Hepatocyte (in vitro differentiated cells): ENCODE measurements at places on chromosomes 3 and 15. TPM values are rescaled to one million over a fixed set of nuclear protein-coding genes. Genes with fewer than 3 reads are reported as not detected.

Gene UNC13C
- 10.3 and 10.9 TPM in 2 replicates for total RNA-seq

Gene FAM81A
- 0.47 and 0.52 TPM in 2 replicates for total RNA-seq

Gene XCR1
- total RNA-seq: 0.27 and 0.40 TPM in 2 replicates

Gene CXCR6
- total RNA-seq: not detected in 2 replicates

Gene RASGRF1
- total RNA-seq: 1.5 and 2.3 TPM in 2 replicates

Gene USP19
- 44.2 and 44.6 TPM in 2 replicates for total RNA-seq

Gene DNAH12
- total RNA-seq: 1.1 and 1.5 TPM in 2 replicates

Gene TRPC1
- 7.9 and 12.6 TPM in 2 replicates for total RNA-seq

Gene ZBTB20
- total RNA-seq: 20.5 and 28.0 TPM in 2 replicates

Gene PLCB2
- 1.0 and 1.7 TPM in 2 replicates for total RNA-seq

Gene LTF
- total RNA-seq: 0.40 and 1.8 TPM in 2 replicates

Gene NTRK3
- 3.6 and 4.9 TPM in 2 replicates for total RNA-seq

DNA sequence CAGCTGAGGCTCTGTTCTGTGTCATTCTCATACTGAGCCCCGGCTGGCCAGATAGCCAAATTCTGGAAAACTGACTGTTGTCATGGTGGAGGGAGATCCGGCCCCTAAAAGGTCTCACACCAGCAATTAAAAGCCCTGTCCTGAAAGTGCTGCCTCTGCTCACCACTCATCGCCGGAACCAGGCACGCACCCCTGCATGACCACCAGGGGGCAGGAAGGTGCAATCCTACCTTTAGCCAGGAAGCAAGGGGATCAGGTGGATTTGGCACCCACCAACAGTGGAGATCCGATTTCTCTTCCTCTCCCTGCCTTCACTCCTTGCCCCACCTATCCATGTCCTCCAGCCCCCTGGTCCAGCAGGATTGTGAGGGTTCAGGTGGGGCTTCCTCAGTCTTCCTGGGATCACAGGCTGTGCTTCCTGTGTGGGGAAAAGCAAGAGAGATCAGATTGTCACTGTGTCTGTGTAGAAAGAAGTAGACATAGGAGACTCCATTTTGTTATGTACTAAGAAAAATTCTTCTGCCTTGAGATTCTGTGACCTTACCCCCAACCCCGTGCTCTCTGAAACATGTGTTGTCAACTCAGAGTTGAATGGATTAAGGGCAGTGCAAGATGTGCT, 16.1 kb upstream of the CACNA2D2 start:
- peak; percentile 81 for DNase-seq
- peaks cover 4% of the 10 kb centered on the region for H3K27me3 ChIP-seq
- H3K4me3 ChIP-seq: no peak overlapping the region
- no peaks in the 10 kb centered on the region for H3K36me3 ChIP-seq
- H3K27ac ChIP-seq: no peak overlapping the region

- peaks cover 9% of the 10 kb centered on the region for H3K4me1 ChIP-seq
- peak overlapping the region; percentile 59 for H3K27ac ChIP-seq
These were observed 709 bp downstream of the SCAMP5 start for GRCh38 chr15:74995779-74996765.

DNA sequence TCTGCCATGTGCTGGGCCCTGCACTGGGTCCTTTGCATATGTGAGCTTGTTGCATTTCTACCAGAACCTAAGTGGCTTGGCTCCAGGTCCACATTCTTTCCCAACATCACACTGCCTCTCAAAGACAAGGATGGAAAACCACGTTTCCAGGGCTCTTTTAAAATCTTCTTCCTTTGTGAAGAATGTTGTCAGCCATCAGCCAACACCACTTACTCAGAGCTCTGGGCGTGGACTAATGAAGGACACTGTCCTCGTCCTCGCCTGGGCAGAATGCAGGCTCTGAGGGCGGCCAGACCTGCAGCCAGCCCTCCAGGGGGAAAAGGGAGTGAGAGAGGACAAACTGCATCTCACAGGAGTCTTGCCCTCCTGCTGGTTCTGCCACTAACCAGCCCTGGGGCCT, 49.7 kb downstream of the MAGEF1 start:
- no peaks in the 10 kb centered on the region for H3K27me3 ChIP-seq
- H3K4me3 ChIP-seq: no peak overlapping the region
- no peak overlapping the region for H3K27ac ChIP-seq
- no peaks in the 10 kb centered on the region for H3K36me3 ChIP-seq

DNA sequence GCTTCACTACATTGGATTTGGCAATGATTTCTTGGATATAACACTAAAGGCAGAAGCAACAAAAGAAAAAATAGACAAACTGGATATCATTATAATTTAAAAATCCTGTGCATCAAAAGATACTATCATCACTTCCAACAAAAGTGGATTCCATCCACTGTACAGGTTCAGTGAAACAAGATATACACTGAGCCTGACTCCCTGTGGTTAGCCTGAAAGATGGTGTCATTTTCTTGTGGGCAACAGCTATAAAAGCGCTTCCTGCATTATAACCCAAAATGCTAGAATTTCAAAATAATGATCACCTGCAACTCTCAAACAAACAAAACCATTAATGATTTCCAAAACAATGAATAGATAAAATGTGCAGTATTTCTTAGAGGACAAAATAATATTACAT, 39.6 kb upstream of the TBC1D23 start:
- H3K27ac ChIP-seq: no peak overlapping the region
- no peaks in the 10 kb centered on the region for H3K4me1 ChIP-seq
- H3K27me3 ChIP-seq: no peaks in the 10 kb centered on the region
- H3K4me3 ChIP-seq: no peak overlapping the region

DNA sequence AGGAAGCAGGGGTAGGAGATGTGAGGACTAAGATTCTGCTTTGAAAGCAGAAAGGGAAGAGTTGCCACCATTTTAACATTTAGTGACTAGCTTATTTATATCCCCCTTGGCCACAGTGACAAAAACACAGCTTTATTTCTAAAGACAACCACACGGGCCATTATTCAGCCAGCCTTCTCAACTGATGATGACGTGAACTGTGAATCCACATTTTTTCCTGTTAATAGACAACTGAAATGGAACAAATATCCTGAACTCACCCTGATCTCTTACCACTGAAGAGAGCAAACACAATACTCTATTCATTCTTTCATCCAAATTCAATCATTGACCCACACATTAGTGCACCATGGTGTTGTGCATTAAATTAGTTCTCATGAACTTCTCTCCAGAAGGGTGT, 145.1 kb downstream of the TNIK start:
- no peaks in the 10 kb centered on the region for H3K36me3 ChIP-seq
- no peaks in the 10 kb centered on the region for H3K4me1 ChIP-seq
- no peak overlapping the region for H3K27ac ChIP-seq
- no peaks in the 10 kb centered on the region for H3K27me3 ChIP-seq
- H3K4me3 ChIP-seq: no peak overlapping the region

DNA sequence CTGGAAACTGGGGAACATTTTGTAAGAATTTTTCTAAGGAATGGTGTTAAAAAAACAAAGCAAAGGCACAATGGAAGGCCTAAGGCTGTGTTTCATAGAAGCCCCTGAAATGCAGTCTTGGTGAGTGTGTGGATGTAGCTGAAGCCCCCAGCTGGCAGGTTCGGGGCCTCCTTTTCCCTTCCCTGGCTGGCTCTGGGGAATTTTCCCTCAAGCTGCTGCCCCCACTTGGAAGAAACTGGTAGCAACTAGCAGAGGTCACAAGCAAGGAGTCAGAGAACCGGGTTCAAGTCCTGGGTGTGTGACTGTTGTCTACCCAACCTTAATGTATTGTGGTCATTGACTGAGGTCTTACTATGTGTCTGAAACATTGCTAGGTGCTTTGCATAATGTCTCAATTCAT, 85.3 kb upstream of the MYZAP start:
- H3K27ac ChIP-seq: peak overlapping the region; percentile 93
- peaks cover 62% of the 10 kb centered on the region for H3K4me1 ChIP-seq
- peak; percentile 44 for DNase-seq
- H3K27me3 ChIP-seq: no peaks in the 10 kb centered on the region

DNA sequence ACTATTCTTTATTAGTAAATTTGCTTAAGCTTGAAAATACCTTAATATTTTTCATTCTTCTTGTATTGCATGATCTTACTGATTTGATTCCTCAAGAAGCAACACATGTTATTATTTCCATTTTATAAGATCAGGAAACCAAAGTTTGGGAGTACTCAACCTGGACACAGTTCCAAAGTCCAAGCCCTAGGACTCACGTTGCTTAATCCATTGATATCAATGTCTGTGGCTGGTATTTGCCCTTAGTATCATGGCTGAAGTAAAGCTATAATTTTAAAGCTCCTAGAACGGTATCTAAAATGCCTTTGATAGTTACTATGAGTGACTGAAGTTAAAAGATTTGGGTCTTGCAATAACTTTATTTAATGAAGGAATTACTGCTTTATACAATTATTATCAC, 1045.3 kb downstream of the TUSC7 start:
- H3K27ac ChIP-seq: no peak overlapping the region
- no peak for DNase-seq
- H3K4me1 ChIP-seq: peaks cover 4% of the 10 kb centered on the region
- no peaks in the 10 kb centered on the region for H3K27me3 ChIP-seq

DNA sequence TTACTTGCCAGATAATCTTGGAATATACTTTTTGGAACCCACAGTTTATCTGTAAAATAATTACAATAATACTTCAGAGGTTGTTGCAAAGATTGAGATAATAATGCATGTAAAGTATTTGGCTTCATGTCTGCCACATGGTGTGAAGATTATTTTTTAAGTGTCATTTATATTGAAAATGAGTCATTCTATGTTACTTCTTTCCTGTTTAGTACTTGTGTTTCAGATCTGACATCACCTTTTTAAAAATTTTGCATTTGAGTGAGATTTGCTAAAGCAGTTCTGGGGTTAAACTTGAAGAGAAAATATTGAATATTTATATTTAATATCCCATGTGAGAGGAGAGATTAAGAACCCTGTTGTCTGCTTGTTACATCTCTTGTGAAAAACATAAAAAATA, 31.2 kb downstream of the IQGAP1 start:
- no peak for DNase-seq
- no peaks in the 10 kb centered on the region for H3K36me3 ChIP-seq
- no peaks in the 10 kb centered on the region for H3K27me3 ChIP-seq

DNA sequence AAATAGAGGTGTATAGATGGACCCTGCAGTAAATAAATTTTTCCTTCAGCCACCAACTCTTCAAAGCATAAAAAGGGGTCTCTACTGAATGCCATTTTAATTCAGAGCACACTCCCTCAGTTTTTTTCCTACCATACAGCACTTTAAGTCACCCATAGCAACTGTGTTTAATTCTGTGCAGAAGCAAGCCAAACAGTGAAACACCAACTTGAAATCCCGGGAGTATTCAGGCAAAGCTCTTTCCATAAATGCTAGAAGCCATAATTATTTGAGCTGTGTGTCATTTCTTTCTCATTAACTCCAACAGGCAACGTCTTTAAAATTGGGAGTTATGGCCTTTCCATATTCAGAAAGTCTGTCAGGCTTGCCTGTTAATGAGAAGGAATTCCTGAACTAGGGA, 562.1 kb downstream of the GRM7 start:
- no peaks in the 10 kb centered on the region for H3K4me1 ChIP-seq
- no peak overlapping the region for H3K27ac ChIP-seq
- DNase-seq: no peak
- H3K4me3 ChIP-seq: no peak overlapping the region
- H3K27me3 ChIP-seq: no peaks in the 10 kb centered on the region
- no peaks in the 10 kb centered on the region for H3K36me3 ChIP-seq

GRCh38 chr3:39327053-39327745, 2.3 kb upstream of the CCR8 start:
- no peaks in the 10 kb centered on the region for H3K4me1 ChIP-seq
- no peaks in the 10 kb centered on the region for H3K27me3 ChIP-seq
- no peak overlapping the region for H3K27ac ChIP-seq
- no peak for DNase-seq
- no peak overlapping the region for H3K4me3 ChIP-seq
- no peaks in the 10 kb centered on the region for H3K36me3 ChIP-seq

- no peaks in the 10 kb centered on the region for H3K36me3 ChIP-seq
- DNase-seq: no peak
- H3K27me3 ChIP-seq: no peaks in the 10 kb centered on the region
- no peak overlapping the region for H3K4me3 ChIP-seq
- no peak overlapping the region for H3K27ac ChIP-seq
These were observed 133.7 kb upstream of the LRRN1 start for GRCh38 chr3:3665546-3665945.

DNA sequence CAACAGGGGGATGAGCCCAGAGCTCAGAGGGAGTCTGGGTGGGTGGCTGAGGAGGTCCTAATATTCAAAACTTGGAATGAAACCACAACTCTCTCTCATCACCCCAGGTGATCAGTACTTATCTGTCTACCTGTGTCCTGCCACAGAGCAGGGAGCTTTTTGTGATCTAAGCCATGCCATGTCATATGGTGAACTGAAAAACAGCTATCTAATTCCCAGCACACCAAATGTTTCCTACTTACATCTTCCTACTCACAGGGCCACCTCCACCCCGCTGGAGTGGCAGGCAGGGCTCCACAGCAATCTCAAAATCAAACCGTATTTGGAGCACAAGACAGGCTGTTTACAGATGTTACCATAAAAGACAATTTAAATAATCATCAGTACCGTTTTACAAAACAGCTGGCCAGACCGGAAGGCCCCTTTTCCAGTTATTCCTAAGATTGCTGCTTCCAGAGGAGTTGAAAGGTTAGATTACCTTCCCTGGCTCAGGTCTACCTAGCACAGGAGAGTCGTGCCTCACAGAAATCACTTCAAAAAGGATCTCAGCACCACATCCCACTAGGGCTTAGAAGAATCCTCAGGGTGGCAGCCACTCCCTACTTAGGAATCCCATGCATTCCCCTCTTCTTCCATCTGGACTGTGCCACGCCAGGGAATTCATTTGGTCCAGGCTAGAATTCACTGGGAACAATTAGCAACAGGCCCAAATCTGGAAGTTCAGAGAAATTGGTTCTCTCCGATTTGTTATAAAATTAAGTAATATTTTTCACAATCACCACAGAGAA, 226.6 kb upstream of the IL12A start:
- no peak for DNase-seq
- no peaks in the 10 kb centered on the region for H3K27me3 ChIP-seq
- H3K27ac ChIP-seq: peak overlapping the region; percentile 91
- H3K4me3 ChIP-seq: no peak overlapping the region
- H3K4me1 ChIP-seq: peaks cover 13% of the 10 kb centered on the region
- H3K36me3 ChIP-seq: no peaks in the 10 kb centered on the region

GRCh38 chr15:20358779-20359414, 182.7 kb downstream of the GOLGA6L6 start:
- no peaks in the 10 kb centered on the region for H3K27me3 ChIP-seq
- no peak overlapping the region for H3K27ac ChIP-seq
- H3K36me3 ChIP-seq: no peaks in the 10 kb centered on the region
- no peak for DNase-seq
- H3K4me3 ChIP-seq: no peak overlapping the region

GRCh38 chr15:58710701-58711100, 38.8 kb downstream of the ADAM10 start:
- H3K27me3 ChIP-seq: no peaks in the 10 kb centered on the region
- H3K4me3 ChIP-seq: no peak overlapping the region
- no peaks in the 10 kb centered on the region for H3K36me3 ChIP-seq
- no peak for DNase-seq
- H3K4me1 ChIP-seq: no peaks in the 10 kb centered on the region

- no peak overlapping the region for H3K27ac ChIP-seq
- H3K36me3 ChIP-seq: no peaks in the 10 kb centered on the region
These were observed 48.3 kb downstream of the PRTG start for GRCh38 chr15:55694652-55695150.

- H3K4me3 ChIP-seq: no peak overlapping the region
- no peaks in the 10 kb centered on the region for H3K36me3 ChIP-seq
- peaks cover 5% of the 10 kb centered on the region for H3K4me1 ChIP-seq
- peak; percentile 23 for DNase-seq
- peak overlapping the region; percentile 70 for H3K27ac ChIP-seq
- H3K27me3 ChIP-seq: no peaks in the 10 kb centered on the region
These were observed 28.5 kb downstream of the SCG5 start for GRCh38 chr15:32669896-32670611.

GRCh38 chr3:257826-258225, 61.3 kb downstream of the CHL1 start:
- no peak overlapping the region for H3K27ac ChIP-seq
- H3K4me1 ChIP-seq: no peaks in the 10 kb centered on the region
- DNase-seq: no peak
- no peaks in the 10 kb centered on the region for H3K27me3 ChIP-seq
